ENCODE measurements at places on chromosomes 5 and 9. TPM values are rescaled to one million over a fixed set of nuclear protein-coding genes. Genes with fewer than 3 reads are reported as not detected.

GRCh38 chr5:138466125-138466899, 1.0 kb downstream of the EGR1 start:
- peak overlapping the region; percentile 58 for H3K27ac ChIP-seq
- H3K4me3 ChIP-seq = peak overlapping the region; percentile 86
- peaks cover 22% of the 10 kb centered on the region for H3K4me1 ChIP-seq
- no peak for DNase-seq
- no peaks in the 10 kb centered on the region for H3K36me3 ChIP-seq

PDE8B gene
- total RNA-seq = not detected

GRCh38 chr5:533955-534742, 9.9 kb upstream of the SLC9A3 start:
- H3K27ac ChIP-seq = no peak overlapping the region
- no peaks in the 10 kb centered on the region for H3K36me3 ChIP-seq
- DNase-seq = no peak
- no peak overlapping the region for H3K4me3 ChIP-seq
- H3K27me3 ChIP-seq = peaks cover 23% of the 10 kb centered on the region

DNA sequence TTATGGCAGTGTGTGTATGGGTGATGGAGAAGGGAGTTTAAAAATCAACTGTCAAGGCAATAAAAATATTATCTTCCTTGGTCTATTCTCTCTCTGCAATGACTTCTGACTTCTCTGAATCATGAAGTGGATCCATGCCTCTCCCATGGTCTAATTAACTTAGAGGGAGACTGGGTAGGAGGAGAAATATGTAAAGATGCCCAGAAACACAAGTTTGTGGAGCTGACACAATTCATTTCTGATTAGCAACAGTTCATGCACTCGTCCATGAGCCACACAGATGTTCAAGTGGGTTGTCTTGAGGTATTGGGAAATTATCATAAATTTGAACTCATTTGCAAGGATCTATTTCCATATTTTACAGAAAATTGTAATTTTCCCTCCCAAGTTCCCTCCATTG, 38.1 kb downstream of the INSYN2B start:
- no peak overlapping the region for H3K27ac ChIP-seq
- H3K4me1 ChIP-seq = peaks cover 18% of the 10 kb centered on the region
- H3K27me3 ChIP-seq = no peaks in the 10 kb centered on the region
- no peak for DNase-seq
- no peak overlapping the region for H3K4me3 ChIP-seq

PLCXD3 gene
- not detected for total RNA-seq

- no peak overlapping the region for H3K4me3 ChIP-seq
- no peak overlapping the region for H3K27ac ChIP-seq
- no peak for DNase-seq
- no peaks in the 10 kb centered on the region for H3K36me3 ChIP-seq
- peaks cover 25% of the 10 kb centered on the region for H3K27me3 ChIP-seq
Observed at GRCh38 chr9:109401990-109402318, 81.1 kb upstream of the EPB41L4B start.

GRCh38 chr9:131318231-131319085, 28.9 kb downstream of the PLPP7 start:
- H3K4me1 ChIP-seq = no peaks in the 10 kb centered on the region
- no peaks in the 10 kb centered on the region for H3K27me3 ChIP-seq
- H3K27ac ChIP-seq = no peak overlapping the region
- H3K36me3 ChIP-seq = no peaks in the 10 kb centered on the region
- no peak overlapping the region for H3K4me3 ChIP-seq
- DNase-seq = no peak

DNA sequence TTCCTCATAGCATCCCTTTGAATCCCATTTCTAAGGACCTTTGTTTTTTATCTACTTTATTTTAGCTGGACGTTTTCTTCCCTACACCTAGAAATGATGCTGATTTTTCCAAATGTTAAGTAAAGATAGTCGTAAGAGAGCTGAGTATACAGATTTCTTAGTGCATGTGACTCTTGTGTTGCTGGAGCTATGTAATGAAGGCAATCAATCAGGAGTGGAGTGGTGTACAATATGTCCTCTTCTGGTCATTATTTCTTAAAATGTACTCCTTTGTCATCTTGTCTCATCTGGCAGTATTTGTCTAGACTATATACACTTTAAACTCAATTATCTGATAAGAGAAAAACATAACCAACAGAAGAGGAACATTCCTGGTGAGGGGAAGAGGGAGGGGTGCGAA, 13.5 kb downstream of the GAPT start:
- H3K4me3 ChIP-seq = no peak overlapping the region
- no peak for DNase-seq
- peaks cover 19% of the 10 kb centered on the region for H3K27me3 ChIP-seq
- no peaks in the 10 kb centered on the region for H3K4me1 ChIP-seq

DNA sequence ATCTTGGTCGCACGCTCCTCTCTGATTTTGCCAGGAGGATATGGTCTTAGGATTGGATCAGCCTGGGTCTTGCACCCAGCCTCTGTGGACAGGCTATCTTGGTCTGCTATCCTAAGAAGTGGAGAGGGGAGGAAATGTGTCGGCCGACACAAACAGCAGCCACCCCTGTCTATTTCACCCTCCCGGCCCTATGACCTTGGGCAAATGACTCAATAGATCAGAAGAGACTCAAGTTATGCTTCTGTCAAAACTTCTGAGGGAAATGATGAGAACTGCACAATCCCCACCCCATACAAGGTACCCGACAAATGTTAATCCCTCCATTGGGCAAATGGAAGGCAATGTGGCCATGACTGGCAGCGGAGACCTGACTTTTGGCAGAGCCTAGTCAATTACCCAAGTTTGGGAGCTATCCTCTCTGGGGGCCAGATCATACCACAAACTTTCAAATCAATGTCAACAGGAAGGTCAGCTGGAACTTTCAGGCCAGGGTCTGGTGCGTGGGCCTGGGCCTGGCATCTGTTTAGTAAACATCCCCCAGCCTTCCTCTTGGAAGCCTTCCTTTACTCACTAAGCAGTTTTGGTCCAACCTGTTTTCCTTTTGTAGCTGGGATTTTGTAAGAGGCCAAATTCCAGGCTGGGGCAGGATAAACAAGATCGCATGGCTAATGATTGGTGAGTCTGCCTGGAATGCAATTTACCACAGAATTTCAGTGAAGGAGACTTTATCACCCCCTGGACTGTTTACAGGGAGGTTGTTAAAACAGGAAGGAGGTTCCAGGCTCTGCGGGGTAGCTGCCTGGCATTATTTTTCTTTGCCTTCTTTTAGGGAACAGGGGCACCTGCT, 64.2 kb upstream of the CPEB4 start:
- peaks cover 5% of the 10 kb centered on the region for H3K4me1 ChIP-seq
- no peak overlapping the region for H3K27ac ChIP-seq
- H3K36me3 ChIP-seq = no peaks in the 10 kb centered on the region
- peaks cover 6% of the 10 kb centered on the region for H3K27me3 ChIP-seq
- no peak overlapping the region for H3K4me3 ChIP-seq

Measured in natural killer cell treated with Interleukin-12 subunit alpha and Interleukin-12 subunit beta and Interleukin-15 and Interleukin-18, amount 100 ng/mL, for 72 hours (primary cell).